ENCODE measurements at places on chromosomes 7 and 10. TPM values are rescaled to one million over a fixed set of nuclear protein-coding genes. Genes with fewer than 3 reads are reported as not detected.
A peak's percentile ranks its signal among the peaks of the same experiment; 100 is the strongest.

Gene PNLIPRP2
- polyA plus RNA-seq = not detected

Gene PNLIPRP1
- not detected for polyA plus RNA-seq

Gene TCAF2
- polyA plus RNA-seq = 4.1 TPM

Gene TBC1D12
- polyA plus RNA-seq = 0.33 TPM

- peak; percentile 25 for DNase-seq
- peaks cover 27% of the 10 kb centered on the region for H3K4me1 ChIP-seq
- H3K27ac ChIP-seq = no peak overlapping the region
- peak overlapping the region; percentile 80 for H3K4me3 ChIP-seq
Measured at GRCh38 chr7:151251689-151252560, 3.4 kb upstream of the SMARCD3 start.

DNA sequence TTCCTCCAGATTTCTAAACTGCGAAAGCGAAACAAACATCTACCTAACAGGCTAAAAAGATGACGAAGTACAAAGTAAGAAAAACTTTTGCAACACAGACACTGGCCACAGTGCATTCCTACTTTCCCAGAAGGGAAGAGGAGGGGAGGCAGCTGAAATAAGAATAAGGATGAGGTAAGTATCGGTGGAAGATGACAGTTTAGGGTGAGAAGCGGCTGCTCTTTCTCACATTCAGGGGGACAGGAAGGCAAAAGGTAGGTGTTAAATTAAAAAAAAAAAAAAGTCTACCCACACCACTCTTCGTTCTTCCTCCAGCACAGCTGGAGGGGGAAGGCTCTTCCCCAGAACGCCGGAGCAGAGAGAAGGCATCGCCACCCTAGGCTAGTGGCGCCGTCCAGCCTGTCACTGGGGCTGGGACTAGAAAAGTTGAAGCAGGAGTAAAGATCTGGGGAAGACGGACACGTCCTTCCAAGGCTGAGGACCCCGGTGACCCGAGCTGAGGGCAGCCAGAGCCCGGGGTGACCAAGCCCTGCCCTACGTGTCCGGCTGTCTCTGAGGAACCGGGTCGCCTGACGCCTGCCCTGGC is 846 bp downstream of the DNAJC1 start:
- no peaks in the 10 kb centered on the region for H3K36me3 ChIP-seq
- peaks cover 15% of the 10 kb centered on the region for H3K27me3 ChIP-seq
- peaks cover 46% of the 10 kb centered on the region for H3K4me1 ChIP-seq
- peak overlapping the region; percentile 95 for H3K4me3 ChIP-seq

DNA sequence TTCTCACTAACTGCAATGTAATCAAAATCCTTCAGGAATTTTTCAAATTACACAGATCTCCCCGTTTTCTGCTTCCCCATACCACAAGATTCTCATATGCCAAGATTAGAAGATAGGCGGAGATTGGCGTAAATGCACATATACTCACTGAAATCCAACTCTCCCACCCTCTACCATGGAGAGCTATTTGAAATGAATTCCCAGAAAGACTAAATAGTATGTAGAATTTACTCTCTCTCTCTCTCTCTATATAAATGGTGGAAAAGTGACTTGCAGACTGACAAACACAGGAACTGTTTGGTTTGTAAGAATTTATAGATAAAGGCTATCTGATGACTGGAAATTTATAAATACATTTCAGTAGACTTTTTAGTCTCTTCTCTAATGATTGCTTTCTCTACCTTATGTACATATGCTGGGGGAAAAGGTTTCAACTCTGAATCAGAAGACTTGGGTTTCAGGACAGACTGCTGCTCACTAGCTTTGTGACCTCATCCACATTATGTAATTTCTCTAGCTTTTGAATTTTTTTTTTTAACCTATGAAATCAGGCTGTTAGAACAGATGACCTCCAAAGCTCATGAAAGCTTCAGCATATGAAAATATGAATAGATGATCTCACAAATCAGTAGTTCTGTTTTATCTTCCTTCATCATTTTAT is 67.8 kb upstream of the CSTF2T start:
- H3K27me3 ChIP-seq = no peaks in the 10 kb centered on the region
- H3K36me3 ChIP-seq = no peaks in the 10 kb centered on the region
- no peaks in the 10 kb centered on the region for H3K4me1 ChIP-seq
- H3K27ac ChIP-seq = no peak overlapping the region
- no peak overlapping the region for H3K4me3 ChIP-seq

- no peaks in the 10 kb centered on the region for H3K4me1 ChIP-seq
- no peak for DNase-seq
- H3K4me3 ChIP-seq = no peak overlapping the region
- no peaks in the 10 kb centered on the region for H3K36me3 ChIP-seq
- peaks cover 7% of the 10 kb centered on the region for H3K27me3 ChIP-seq
- no peak overlapping the region for H3K27ac ChIP-seq
Measured at GRCh38 chr7:24456526-24457218, 116.6 kb upstream of the PALS2 start.

DNA sequence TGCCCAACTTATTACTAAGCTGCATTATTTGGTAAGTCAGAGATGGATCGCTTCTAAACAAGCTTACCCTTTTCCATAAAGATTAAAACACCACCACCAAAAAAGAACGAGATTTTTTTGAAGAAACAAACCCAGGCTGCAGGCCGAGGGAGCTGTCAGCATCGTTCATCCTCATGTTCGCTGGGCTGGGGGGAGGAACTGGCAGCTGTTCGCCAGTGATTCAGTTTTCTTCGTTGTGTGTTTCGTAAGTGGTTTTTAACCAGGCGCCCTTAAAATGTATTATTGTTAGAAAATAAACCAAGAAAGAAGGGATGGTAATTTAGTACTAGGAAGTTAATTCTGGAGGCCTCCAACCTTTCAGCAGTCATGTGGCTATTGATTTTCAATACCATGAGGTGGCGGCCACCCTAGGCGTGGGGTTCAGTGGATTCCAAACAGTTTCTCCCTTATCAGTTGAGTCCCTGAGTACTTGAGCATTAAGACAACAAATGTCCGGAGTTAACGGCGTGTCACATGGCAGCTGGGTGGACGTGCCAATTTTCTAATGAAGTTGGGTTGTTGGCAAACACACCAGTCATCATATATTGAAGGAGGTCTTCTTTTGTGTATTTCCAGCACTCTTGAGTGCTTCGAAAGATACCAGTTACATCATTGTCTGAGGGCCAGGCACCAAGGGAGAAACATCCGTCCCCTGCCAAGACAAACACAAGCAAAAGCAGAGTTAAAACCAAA is 173.2 kb downstream of the EBF3 start:
- no peak overlapping the region for H3K27ac ChIP-seq
- H3K36me3 ChIP-seq = peaks cover 3% of the 10 kb centered on the region
- H3K27me3 ChIP-seq = peaks cover 1% of the 10 kb centered on the region
- H3K4me3 ChIP-seq = no peak overlapping the region
- no peak for DNase-seq
- H3K4me1 ChIP-seq = peaks cover 9% of the 10 kb centered on the region

DNA sequence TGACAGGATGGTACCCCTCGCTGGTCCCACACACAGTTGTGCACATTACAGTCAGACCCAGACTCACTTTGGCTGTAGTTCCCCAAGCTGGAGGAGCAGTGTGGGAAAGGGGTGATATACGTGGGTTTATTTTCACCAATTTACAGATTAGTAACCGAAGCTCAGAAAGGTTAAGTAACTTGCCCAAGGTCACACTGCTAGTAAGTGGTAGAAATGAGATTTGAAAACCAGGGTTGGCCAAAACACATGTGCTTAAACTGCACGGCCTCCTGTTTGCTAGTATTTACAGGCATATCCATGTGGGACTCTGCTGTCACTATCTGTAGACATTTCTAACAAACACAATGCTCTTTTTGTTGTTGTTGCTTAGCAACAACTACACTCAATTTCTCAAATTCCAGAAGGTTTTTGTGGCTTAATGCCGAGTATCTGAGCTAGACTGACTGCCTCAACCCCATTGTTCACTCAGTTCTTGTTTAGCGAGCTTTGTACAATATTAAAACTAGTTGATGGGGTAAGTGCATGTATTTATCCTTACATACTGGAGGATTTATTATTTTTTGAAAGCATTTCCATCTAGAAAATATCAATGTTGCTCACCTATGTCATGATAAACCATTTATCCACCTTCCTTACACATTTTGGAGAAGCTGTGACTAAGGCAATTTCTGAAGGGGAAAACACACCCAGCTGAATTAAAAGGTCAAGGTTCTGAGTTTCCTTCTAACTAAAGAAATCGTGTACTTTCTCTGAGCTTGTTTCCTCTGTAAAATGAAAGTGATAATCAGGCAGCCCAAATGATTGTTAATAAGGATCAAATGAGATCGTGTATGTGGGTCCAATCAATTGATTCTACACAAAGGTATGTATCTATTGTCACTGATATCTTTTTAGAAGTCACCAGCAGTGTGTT is 5.3 kb upstream of the TMEM139 start:
- no peak overlapping the region for H3K27ac ChIP-seq
- H3K36me3 ChIP-seq = no peaks in the 10 kb centered on the region
- H3K4me3 ChIP-seq = peak overlapping the region; percentile 12
- H3K27me3 ChIP-seq = no peaks in the 10 kb centered on the region
- peaks cover 6% of the 10 kb centered on the region for H3K4me1 ChIP-seq
- DNase-seq = no peak

- DNase-seq = no peak
- no peaks in the 10 kb centered on the region for H3K4me1 ChIP-seq
- no peak overlapping the region for H3K27ac ChIP-seq
- H3K4me3 ChIP-seq = no peak overlapping the region
- no peaks in the 10 kb centered on the region for H3K36me3 ChIP-seq
Measured at GRCh38 chr10:60801522-60801921, 23.2 kb downstream of the CDK1 start.

DNA sequence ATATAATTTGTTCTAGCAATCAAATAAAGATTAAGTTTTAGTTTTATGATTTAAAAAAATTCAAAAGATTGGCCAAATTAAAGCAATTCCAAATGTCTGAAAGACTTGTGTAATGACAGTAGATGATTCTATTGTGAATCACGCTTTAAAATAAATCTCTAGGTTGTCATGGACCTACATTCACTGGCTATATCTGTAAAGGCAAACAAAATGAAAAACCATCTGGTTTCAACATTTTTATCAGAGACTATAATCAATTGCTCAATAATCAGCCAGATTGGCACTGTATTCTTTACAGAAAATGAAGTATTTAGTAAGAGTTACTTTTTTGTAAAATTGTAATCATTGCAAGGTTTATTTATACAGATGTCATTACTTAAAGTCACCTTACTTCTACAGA is 60.7 kb downstream of the DGKB start:
- no peaks in the 10 kb centered on the region for H3K36me3 ChIP-seq
- no peak for DNase-seq
- H3K4me3 ChIP-seq = no peak overlapping the region
- no peak overlapping the region for H3K27ac ChIP-seq
- no peaks in the 10 kb centered on the region for H3K27me3 ChIP-seq
- H3K4me1 ChIP-seq = no peaks in the 10 kb centered on the region

DNA sequence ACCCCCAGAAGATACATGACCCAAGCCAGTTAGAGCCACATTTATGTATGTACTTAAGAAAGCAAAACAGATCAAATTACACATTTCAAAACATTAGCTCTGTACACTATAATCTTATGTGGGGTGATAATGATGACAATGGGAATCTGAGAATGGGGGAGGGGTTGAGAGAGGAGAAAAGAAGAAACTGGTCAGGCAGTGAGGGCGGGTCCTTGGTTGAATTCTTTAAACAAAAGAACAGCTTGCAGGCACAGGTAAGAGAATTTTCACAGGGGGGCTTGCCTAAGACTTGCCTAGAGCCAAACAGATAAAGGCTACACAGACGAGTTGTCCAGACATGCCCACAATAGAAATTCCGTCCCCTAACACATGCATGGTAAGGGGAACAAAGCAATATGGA is 76.8 kb upstream of the PTER start:
- H3K4me1 ChIP-seq = no peaks in the 10 kb centered on the region
- no peak overlapping the region for H3K27ac ChIP-seq
- peaks cover 5% of the 10 kb centered on the region for H3K27me3 ChIP-seq

DNA sequence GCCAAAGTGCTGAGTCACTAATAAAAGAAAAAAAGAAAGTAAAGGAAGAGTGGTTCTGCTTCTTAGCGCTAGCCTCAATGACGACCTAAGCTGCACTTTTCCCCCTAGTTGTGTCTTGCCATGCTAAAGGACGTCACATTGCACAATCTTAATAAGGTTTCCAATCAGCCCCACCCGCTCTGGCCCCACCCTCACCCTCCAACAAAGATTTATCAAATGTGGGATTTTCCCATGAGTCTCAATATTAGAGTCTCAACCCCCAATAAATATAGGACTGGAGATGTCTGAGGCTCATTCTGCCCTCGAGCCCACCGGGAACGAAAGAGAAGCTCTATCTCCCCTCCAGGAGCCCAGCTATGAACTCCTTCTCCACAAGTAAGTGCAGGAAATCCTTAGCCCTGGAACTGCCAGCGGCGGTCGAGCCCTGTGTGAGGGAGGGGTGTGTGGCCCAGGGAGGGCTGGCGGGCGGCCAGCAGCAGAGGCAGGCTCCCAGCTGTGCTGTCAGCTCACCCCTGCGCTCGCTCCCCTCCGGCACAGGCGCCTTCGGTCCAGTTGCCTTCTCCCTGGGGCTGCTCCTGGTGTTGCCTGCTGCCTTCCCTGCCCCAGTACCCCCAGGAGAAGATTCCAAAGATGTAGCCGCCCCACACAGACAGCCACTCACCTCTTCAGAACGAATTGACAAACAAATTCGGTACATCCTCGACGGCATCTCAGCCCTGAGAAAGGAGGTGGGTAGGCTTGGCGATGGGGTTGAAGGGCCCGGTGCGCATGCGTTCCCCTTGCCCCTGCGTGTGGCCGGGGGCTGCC is at the start of gene IL6:
Gene IL6 (plus strand): TSS at position 294 of the 807 bp plus-strand sequence. CDS start 63 bp downstream, at position 357.
- no peak for DNase-seq
- peak within 1 kb of the TSS; percentile 45 for H3K4me3 ChIP-seq
- H3K27ac ChIP-seq = no peak within 1 kb of the TSS
- no peaks in the 10 kb centered on the region for H3K36me3 ChIP-seq

GRCh38 chr10:44725404-44725803 is 185.7 kb upstream of the TMEM72 start:
- peaks cover 3% of the 10 kb centered on the region for H3K27me3 ChIP-seq

DNA sequence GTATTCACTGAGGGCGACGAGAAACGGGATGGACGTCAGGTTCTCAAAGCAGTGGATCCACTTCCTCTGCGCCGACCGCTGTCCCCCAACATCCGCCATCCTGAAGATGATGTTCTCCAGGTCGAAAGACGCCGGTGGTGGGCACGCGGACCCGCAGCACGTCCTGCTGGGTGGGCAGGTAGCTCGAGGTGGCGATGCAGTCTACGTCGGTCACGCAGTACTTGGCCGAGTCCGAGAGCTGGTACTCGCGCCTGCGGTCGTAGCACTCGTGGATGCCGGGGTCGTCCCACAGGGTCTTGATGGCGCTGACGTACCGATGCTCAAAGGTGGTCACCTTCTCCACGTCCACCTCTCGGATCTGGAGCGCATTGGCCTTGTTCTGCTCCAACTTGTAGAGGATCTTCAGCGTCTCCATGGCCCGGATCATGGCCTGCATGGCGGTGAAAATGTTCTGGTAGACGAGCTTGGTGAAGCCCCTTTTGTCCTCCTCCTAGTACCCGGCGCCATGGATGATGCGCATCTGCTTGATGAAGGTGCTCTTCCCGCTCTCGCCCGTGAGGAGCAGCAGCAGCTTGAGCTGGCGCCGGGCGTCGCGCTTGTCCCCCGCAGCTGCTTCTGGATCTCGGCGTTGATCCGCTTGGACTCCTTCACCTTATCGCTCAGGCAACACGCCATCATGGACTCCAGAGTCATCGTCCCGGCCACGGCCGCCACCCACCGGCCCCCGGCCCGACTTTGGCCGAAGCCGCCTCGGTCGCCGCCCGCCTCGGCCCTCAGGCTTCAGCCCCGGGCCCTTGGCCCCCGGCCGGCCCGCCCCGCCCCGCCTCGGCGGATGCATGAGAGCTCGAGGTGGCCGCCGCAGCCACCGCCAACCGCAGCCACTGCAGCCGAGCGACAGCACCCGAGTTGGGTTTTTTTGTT is 122.9 kb upstream of the KCTD7 start:
- peaks cover 22% of the 10 kb centered on the region for H3K27me3 ChIP-seq
- DNase-seq = peak; percentile 73
- H3K4me1 ChIP-seq = peaks cover 12% of the 10 kb centered on the region
- peak overlapping the region; percentile 76 for H3K4me3 ChIP-seq
- peak overlapping the region; percentile 34 for H3K27ac ChIP-seq

Data from immature natural killer cell (primary cell).